DMS 273 treated with DMSO at 0.1 percent for 48 hours (cell line): ENCODE measurements at places on chromosomes 6 and 20.

DNA sequence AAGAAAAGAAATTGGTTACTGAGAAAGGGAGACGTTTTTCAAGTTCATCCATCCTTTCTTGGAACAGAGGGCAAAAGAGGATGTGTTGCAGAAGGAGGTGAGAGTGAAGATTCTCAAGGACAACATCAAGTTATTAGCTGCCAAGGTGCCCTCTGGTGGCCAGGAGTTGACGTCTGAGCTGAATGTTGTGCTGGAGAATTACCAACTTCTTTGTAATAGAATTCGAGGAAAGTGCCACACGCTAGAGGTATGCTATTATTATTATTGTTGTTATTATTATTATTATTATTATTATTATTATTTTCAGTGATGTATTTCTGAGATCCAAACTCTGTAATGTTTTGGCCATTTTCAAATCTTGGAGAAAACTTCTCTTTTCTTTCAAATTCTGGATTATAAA, 197.0 kb downstream of the UTRN start:
- peak; percentile 8 for DNase-seq

- DNase-seq = peak; percentile 89
Observed at GRCh38 chr6:1496836-1497760, 107.7 kb downstream of the FOXF2 start.

DNA sequence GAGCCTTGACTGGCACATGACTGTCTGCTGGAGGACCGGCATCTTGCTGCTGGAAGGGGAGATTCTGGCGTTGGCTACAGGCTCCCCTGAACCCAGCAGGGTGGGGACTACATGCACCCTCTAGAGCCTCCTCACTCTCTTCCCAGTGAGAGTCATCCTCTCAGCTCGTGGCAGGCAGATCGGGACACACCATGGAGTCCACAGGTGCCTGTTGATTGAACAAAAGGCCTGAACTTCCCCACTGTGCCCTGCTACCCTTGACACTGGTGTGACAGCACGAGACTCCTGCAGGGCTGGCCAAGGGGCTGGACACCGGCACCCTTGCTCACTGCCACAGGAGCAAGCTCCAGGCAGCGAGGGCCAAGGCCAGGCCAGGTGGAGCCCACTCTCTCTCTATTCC, 8.2 kb downstream of the FRMD1 start:
- DNase-seq = no peak

DNA sequence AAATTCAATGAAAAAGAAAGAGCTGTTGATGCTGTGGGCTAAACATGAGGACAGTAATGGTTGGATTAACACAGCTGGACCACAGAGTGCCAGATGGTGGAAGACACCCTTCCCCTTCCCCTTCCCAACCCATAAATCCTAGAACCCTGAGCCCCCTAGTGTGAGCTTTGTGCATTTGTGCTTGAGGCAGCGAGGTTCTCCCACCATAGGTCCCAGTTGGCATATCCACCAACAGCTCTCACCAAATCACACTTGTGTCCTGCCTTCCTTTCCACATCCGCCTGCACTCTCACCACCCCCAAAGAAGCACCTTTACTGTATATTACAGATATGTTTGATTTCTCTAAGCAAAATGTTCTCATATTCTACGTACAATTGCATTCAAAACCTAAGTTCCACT, 32.8 kb upstream of the HBS1L start:
- peak; percentile 23 for DNase-seq

DNA sequence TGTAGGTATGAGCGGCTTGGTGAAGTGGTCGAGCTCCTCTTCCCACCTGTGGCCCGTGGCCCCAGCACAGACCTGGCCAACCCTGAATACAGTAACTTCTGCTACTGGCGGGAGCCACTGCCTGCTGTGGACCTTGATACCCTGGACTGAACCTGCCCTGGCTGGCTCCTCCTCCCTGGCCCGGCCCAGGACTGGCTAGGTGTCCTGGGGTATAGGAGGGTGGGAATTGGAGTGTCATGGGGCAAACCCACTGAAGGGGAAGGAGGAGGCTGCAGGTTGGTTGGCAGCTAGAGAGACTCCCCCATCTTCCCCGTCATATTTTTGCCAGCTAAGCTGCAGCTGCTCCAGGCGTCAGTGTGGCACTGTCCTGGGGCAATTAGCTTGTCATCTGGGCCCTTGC, 7.9 kb downstream of the EMILIN3 start:
- no peak for DNase-seq

GRCh38 chr6:14348389-14348788, 230.8 kb downstream of the CD83 start:
- DNase-seq = no peak

DNA sequence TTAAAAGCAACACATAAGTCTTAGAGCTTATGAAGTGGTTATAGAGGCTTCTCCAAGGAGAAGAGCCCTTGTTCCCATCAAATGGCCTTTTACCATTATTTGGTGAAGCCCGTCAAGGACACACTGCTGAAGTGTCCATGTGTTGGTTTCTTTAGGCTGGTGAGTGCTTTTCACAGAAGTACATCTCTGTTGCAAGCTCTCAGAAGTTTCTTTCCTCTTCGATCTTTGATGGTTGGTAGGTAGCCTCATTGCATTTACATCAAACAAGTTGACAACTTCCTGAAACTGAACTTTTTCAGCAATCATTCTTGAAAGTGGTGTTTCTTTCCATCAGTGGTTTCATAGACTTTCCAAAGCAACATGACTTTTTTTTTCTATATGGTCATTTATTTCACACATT, 465.6 kb downstream of the HDGFL1 start:
- no peak for DNase-seq

GRCh38 chr20:20711413-20711812, 1.0 kb downstream of the RALGAPA2 start:
- no peak for DNase-seq

GRCh38 chr6:166950443-166950821, 5.9 kb downstream of the RNASET2 start:
- DNase-seq = no peak

- no peak for DNase-seq
Observed at GRCh38 chr6:131430531-131430930, 142.5 kb upstream of the ARG1 start.

- no peak for DNase-seq
Observed at GRCh38 chr6:155260686-155261085, 3.1 kb upstream of the CLDN20 start.

GRCh38 chr6:56730663-56731529, 88.2 kb upstream of the DST start:
- DNase-seq = no peak

DNA sequence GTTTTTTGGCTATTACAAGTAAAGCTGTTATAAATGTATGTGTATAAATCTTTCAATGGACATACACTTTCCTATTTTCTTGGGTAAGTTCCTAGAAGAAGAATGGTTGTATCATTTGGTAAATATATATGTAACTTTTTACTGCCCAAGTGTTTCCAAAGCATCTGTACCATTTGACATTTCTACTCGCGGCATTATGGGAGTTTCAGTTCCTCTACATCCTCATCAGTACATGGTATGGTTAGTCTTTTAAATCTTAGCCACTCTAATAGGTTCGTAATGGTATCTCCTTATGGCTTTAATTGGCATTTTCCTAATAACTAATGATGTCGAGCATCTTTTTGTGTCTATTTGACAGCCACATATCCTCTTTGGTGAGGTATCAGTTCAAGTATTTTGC, 12.9 kb downstream of the SNPH start:
- DNase-seq = no peak

DNA sequence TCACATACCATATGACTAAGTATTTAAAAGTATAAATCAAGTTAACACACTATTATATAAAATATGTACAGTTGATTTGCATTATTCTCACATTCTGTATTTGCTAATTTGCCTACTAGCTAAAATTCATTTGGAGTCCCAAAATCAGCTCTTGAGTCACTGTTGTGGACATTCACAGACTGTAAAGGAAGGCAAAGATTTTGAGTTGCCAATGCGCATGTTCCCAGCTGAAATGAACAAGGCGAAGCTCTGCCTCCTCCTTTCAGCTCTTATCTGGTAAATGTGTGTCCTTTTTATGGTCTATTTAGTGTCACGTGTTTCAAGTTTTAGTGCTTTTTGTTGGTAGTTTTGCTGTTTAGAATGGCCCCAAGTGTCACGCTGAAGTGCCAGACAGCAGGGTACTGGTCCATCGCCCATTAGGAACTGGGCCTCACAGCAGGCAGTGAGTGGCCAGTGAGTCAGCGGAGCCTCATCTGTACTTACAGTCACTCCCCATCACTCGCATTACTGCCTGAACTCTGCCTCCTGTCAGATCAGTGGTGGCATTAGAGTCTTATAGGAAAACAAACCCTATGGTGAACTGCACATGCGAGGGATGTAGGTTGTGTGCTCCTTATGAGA, 87.2 kb upstream of the ADTRP start:
- DNase-seq = no peak

- no peak for DNase-seq
Observed at GRCh38 chr20:5654557-5654956, 95.6 kb upstream of the SHLD1 start.

GRCh38 chr6:151690768-151691562, 116.5 kb upstream of the ESR1 start:
- DNase-seq = no peak

DNA sequence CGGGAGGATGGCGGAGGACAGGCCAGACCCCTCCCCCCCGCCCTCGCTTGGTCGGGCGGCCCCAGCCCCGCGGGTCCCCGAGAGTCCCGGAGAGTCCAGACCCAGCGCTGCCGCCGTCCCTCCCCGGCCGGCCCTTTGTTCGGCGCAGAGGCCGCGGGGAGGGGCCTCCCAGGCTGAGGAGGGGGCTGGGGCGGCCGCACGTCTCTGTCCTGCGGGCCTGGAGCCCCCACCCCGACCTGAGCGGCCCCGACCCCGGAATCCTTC, 806 bp downstream of the KCNQ2 start:
- no peak for DNase-seq

GRCh38 chr20:6735942-6736845, 31.3 kb upstream of the BMP2 start:
- DNase-seq = no peak

DNA sequence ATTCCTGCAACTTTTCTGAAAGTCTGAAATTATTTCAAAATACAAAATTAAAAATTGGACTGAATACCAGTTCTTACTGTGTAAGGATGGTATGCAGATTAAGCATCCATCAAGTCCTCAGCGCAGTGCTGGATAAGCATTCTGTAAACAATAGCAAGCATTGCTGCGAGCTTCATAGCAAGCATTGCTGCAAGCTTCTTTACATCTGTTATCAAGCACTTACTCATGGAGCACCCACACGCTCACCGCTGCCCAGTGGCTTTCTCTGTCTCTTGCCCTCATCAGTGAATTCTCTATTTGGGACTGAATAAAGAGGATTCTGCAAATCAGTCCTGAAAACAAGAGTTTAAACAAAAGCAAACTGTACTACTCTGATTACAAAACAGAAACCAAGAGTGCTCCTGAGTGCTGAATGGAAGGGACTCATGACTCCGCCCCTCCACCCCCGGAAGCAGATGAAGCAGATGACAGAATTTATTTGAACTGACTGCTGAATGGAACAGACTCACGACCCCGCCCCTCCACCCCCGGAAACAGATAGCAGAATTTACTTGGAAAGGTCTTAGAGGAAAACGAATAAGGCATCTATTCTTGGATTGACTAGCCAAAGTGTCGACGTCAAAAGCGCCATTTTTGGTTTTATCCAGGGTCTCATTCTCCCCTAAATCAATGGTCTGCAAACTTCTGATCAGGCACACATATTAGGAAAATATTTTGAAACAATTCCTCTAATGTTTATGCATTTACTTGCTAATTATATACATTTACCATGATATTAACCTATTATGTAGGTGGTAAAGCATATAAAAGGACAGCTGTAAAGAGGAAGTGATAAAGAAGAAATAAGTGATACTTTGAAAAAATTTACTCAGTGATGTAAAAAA, 22.1 kb upstream of the EYA2 start:
- DNase-seq = no peak

DNA sequence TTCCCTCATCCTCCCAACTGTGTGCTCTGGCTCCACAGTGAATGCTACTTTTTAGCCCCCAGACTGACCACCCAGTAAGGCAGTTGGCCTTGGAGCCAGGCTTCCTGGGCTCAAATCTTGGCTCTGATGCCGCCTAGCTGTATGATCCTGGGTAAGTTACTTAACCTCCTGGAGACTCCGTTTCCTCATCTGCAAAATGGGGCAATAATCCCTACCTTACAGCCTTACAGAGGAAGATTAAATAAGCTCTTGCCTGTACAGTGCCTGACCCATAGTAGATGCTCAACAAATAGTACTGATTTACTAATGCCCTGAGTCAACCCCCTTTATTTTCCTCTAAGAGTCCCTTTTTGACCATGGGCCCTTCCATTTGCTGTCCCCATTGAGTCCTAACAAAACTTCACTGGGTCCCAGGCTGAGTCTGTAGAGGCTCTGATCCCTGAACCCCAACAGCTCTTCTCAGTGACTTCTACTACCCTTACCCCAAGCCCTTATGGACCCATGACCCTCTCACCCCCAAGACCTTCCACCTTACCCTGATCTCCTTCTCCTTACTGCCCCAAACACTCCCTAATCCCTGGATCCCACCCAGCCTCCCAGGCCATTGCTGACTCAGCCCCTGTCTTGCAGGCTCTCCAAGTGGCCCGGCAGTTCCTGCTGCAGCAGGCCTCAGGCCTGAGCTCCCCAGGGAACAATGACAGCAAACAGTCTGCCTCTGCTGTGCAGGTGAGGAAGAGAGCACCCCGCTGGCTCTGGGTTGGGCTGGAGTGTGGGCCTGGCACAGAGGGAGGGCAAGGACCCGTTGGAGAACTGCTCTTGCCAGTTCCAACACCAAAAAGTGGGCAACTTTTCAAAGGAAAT, 31.4 kb downstream of the FOXP4 start:
- no peak for DNase-seq

- DNase-seq = no peak
Observed at GRCh38 chr6:170146640-170147039, 144.2 kb downstream of the DLL1 start.

GRCh38 chr6:71513036-71513435, 224.4 kb downstream of the OGFRL1 start:
- DNase-seq = no peak

DNA sequence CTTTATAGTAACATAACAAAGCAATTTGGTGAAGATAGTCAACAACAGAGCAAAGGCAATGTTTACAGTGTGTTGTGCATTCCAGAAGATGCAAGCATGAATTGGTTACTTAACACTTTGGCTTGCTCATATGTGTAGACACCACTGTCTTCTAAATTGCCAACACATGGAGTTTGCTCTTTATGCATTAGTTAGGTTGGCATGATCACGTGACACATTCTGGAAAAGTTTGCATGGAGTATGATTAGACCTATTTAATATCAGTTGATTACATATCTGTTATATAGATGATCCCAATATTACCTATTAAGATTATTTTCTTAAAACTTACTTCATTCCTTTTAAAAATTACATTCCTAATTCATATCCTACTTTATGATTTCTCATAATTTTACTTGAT, 197.6 kb downstream of the RIMS1 start:
- no peak for DNase-seq

GRCh38 chr20:47654370-47654769, 130.9 kb downstream of the SULF2 start:
- no peak for DNase-seq

- DNase-seq = no peak
Observed at GRCh38 chr6:10177704-10178103, 237.2 kb downstream of the TFAP2A start.

GRCh38 chr6:56804996-56805395, 149.9 kb upstream of the BEND6 start:
- DNase-seq = no peak

- no peak for DNase-seq
Observed at GRCh38 chr6:69138148-69138547, 503.1 kb downstream of the ADGRB3 start.
